ENCODE measurements at places on chromosomes 2 and 18. TPM values are rescaled to one million over a fixed set of nuclear protein-coding genes. Genes with fewer than 3 reads are reported as not detected.

Gene GPN1
- 32.7 TPM for total RNA-seq

DNA sequence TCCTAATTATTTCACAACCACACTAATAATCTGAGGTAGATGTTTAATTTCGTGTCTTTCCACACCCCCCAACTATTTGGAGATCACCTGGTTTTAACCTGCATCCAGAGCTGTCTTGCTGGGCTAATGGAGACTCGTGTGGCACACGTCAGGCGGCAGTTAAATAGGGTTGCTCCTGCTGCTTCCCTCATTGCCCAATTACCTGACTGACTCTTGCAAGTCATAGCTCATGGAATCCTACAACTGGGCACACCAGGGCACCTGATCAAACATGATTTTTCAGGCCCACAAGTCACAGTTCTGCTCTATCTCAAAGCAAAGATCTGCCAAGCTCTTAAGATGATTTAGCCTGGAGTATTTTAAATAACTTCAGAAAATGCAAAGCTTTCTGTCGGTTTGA, 1430.4 kb upstream of the ACVR2A start:
- DNase-seq: no peak

Gene ITGA4
- 27.0 TPM for total RNA-seq

- no peak for DNase-seq
These were observed 42.2 kb downstream of the KLHL14 start for GRCh38 chr18:32730620-32731091.

Gene LTBP1
- 63.4 TPM for total RNA-seq

DNA sequence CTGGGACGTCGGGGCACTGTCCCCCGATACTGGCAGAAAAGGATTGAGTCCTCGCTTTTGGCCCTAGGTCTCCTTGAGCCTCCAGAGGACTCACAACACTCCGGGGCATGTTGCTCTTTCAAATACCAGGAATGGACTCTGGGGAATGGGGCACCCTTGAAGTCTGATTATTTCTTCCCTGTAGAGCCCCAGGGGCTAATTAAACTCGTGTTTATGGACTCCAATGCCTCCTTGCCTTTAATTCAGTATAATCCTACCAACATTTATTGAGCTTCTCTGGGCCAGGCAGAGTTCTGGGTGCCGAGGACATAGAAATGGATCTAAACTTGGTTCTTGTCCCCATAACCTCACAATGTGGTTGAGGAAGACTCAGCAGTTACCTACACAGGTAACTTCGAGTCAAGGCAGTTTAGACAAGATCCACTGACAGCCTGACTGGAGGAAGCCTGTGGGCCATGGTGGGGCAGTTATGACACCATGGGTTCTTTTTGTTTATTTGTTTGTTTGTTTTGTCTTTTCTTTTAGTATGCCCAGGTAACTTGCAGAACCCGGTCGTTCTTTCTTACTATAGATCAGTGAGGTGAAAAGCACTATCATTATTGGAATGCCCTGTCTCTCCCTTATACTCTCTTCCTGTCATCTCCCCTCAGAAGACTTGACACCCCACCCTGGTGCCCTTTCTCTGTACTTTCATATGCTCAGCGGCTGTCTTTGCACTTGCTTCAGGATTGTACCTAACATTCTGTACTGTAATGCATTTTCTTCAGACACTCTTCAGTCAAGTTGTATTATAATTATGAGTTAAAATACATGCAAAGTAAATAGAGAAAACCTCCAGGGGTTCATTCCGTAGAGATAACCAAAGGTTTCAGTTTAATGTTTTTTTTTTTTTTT, 3.2 kb downstream of the CFLAR start:
- no peak for DNase-seq

DNA sequence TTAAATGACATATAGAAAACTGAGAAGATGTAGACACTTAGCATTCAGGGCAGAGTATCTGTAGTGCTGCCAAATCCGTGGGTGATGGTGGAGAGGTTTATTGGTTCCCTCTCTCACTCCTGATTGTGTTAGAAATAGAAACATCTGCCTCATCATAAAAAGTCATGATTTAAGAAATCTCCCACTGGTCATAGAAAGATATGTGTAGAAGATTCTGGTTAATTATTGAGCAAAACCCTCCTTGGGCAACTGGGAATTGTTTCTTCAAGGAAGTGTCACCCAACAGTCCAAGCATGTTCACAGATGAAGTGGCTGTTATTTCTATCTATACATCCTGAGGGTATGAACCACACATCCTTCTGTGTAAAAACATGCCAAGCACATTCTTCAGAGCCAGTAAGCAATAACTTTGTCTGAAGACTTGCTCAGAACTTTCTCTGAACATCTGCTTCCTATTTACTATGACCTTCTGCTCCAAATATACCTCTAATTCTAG, 33.6 kb upstream of the CHRNA1 start:
- no peak for DNase-seq

Gene ITGB6
- 0.47 TPM for total RNA-seq

DNA sequence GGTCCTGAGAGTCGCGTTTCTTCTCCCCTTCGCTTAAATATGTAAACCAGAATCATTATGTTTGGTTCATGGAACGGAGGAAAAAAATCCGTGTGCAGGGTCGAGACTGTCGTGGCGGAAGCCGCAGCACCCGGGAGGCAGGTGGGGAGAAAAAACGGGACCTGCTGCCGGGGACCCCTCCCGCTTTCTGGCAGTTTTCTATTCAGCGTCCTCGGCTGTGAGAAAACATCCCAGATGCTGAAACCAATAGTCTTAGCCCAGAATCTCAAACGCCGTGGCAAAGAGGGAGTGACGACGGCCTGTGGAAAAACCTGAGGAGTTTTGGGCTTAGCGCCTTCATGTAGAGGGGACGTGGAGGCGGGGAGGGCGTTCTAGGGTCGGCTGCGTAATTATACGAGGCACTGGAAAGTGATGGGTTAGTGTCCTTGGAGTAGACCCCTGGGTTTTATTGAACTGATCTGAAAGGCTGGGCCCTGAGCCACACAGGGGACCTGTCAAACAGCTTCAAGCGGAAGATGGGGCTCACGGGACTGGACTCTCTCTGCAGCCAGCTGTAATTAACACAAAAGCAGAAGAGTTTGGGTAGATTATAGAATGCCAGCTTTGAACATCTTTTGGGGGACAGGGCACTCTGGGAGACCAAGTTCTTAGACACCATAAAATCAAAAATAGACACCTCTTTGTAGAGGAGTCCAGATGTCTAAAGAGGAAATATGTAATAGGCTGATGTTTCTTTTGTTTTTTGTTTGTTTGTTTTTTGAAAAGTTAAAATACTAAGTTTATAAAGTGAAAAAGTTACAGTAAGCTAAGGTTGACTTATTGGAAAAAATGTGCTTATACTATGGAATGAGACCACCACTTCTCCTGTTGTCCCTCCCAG, 834 bp upstream of the BUB1 start:
- DNase-seq: no peak

DNA sequence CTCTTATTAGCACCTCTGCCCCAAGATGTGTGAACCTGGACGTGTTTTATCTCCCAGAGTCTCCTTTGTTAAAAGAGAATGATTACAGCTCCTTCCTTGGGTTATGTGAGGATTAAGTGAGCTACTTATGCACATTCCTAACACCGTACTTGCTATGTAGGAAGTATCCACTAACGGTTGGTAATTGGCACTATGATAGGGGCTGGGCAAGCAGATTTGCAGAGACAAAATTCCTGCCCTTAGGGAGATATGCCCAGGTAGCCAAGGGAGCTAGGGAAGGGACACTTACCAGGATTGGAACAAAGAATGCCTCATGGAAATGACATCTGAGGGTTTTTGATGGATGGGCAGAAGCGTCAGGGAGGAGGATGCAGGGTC, 11.5 kb upstream of the ALPK2 start:
- no peak for DNase-seq

DNA sequence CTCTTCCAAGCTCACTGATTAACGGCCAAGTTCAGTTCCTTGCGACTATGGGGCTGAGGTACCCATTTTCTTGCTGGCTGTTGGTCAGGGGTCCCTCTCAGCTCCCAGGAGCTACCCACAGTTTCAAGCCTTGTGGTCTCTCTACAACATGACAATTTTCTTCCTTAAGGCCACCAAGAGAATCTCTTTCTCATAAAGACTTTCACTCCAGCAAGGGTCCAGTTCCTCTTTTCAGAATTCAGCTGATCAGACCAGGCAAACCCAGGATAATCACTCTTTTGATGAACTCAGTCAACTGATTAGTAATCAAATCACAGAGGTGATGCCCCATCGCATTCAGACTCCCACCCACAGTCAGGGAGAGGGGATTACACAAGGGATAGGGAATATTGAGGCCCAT, 129.7 kb downstream of the IRS1 start:
- DNase-seq: no peak

Gene IL1RL2
- total RNA-seq: not detected

DNA sequence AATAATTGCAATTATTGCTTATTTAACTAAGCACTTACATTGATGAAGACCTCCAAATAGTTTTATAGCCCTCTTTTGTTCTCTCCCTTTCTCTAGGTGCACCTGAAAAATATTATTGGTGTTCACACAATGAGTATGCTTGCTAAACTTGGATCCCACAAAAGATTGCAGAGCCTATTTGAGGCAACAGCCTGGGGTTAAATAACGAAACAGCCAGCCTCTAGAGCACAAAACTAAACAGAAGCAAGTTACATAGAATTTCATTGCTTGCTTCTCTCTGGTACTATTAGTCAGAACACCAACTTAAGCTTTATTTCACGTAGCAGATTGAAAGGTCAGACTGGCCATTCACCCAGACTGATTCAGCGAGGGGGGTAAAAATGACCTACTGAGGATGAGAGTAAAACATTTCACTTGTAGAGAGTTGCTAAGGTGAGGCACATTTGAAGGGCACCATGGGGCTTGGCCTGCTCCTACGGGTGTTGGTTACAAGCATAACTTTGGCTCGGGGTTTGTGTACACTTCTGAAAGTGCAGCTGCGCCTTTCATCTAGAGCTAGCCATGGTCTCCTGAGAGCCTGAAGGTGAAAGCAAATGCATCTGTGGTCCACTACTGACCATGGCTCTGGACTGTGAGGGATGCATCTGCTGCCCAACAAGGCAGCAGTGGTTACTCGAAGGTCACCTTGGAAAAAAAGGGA, 225.1 kb upstream of the LRRTM1 start:
- no peak for DNase-seq

DNA sequence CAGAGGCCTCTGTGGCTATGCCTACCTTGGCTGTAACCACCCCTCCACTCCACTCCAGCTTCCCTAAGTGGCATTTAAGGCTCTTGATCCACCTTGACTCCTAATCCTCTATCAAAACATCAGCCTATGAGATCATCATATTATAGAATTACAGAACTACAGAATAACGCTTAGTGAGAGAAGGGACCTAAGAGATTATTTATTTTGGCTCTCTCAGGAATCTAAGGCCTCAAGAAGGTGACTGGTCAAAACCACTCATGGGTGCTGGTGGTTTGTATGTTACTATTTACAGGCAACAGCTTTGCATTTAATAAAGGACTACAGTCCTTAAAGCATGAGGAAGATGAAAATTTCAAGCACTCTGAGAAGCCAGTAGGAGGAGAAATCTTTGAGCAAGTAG, 118.8 kb downstream of the FSHR start:
- DNase-seq: no peak

GRCh38 chr2:101623031-101623521, 74.4 kb upstream of the MAP4K4 start:
- no peak for DNase-seq

Gene NCKAP5
- total RNA-seq: 9.9 TPM

Gene CYP1B1
- total RNA-seq: 6.4 TPM

DNA sequence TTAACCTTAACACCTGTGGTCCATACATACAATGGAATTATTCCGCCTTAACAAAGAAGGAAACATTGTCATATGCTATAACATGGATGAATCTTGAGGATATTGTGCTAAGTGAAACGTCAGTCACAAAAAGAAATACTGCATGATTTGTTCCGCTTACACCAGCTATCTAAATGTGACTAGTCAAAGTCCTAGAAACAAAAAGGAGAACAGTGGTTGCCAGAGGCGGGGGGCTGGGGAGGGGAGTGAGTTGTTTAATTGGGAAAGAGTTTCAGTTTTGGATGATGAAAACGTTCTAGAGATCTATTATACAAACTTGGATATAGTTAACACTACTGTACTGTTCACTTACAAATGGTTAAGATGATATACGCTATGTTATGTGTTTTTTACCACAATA, 72.0 kb downstream of the SPRED2 start:
- DNase-seq: no peak

DNA sequence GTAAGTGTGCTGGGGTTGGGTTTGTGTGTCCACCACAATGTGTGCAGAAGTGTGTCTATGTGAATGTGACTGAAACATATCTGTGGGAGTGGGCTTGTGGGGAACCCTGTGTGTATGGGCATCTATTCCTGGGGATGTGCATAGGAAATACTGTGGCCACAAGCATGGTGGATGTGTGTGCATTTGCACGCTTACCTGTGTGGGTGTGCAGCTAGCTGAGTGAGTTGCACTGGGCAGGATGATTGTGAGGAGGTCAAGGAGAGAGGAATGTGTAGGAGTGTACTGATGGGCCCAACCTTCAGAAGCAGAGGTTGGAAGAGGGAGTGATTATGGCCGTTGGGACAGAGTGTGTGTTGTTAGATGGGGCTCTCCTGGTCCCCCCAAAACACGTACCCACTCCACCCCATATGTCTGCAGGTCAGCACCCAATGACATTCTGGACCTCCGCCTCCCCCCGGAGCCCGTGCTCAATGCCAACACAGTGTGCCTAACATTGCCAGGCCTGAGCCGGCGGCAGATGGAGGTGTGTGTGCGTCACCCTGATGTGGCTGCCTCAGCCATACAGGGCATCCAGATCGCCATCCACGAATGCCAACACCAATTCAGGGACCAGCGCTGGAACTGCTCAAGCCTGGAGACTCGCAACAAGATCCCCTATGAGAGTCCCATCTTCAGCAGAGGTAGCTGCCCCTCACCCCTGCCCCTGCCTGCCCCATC, 1.2 kb downstream of the WNT10A start:
- DNase-seq: no peak

- no peak for DNase-seq
These were observed 2.5 kb downstream of the MRPL35 start for GRCh38 chr2:86201671-86202335.

DNA sequence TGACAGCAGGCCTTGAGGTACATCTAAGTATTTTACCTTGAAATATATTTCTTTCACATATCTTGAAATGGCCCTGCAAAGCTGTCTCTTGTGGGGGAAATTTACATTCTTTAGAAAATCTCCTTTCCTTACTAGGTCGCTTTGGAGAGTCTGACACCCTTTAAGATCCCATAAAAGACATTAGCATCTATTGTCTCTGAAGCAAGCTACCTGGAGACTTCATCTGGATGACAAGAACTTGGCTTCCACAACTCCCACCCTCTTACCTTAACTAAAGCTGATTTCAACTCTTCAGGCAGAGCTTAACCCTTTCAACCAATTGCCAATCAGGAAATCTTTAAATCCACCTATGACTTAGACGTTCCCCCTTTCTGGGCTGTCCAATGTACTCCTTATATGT, 219.3 kb downstream of the PIEZO2 start:
- no peak for DNase-seq

DNA sequence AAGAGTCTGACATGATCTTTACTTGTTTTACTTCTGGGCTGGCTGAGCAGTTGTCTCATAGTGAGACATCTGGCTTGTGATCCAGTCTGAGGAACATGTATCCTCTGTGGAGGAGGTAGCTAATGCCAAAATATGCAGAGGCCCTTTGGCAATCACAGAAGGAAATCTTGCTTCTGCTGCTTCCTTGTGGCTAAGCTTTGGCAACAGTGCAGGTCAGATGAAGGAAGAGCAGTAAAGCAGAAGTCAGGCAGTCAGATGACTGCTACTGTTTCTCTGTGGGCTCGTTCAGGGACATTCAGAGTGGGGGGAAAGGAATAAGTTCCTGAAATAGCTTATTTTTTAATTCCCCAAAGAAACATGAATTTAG, 22.3 kb downstream of the DOK1 start:
- no peak for DNase-seq

Gene CXCR1
- not detected for total RNA-seq

Gene FRZB
- total RNA-seq: not detected

GRCh38 chr2:66440708-66441497, 6.0 kb downstream of the MEIS1 start:
- no peak for DNase-seq

Measured in glomerular endothelial cell (primary cell).